ENCODE measurements at places on chromosomes 7 and 10.

DNA sequence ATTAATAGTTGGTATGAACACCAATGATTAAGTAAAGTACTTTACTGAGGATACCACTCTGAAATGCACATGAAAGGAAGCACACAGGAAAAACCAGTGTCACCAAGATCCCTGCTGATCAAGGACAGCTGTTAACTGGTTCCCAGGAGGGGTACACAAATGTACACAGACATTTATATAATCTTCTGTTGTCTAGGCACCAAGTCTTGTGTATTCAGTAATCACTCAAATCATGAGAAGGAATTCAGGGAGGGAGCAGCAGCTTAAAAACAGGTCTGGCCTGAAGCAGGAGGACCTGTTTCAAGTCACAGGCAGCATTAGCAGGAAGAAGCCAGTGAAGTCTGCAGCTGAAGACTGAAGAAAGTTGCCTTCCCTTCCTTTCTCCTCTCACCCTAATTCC is 18.7 kb downstream of the MPP7 start:
- DNase-seq: no peak

- no peak for DNase-seq
These were observed 3.0 kb downstream of the GPRIN2 start for GRCh38 chr10:46553238-46554049.

DNA sequence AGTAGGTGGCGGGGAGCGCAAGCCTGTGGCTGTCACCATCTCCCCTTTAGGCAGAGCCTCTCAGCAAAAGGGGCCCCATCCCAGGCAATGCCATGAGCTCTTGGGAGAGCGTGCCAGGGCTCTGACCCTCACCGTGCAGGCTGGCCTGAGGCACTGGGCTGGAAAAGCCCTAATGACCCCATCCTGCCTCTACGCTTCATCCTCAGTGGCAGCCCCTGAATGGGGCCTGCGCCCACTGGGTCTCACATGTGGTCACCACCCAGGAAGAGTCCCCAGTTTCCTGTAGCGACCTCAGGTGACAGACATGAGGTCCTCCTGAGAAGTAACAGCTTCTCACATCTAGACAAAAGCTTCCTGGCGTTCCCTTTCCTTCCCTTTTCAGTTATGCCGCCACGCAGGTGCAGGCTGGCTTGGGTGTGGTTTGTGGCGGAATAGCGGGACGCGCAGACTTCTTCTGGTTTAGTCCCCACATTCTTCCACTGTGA is 59.2 kb downstream of the CLEC2L start:
- no peak for DNase-seq

GRCh38 chr10:14425034-14425433 is 94.3 kb upstream of the FRMD4A start:
- DNase-seq: no peak

DNA sequence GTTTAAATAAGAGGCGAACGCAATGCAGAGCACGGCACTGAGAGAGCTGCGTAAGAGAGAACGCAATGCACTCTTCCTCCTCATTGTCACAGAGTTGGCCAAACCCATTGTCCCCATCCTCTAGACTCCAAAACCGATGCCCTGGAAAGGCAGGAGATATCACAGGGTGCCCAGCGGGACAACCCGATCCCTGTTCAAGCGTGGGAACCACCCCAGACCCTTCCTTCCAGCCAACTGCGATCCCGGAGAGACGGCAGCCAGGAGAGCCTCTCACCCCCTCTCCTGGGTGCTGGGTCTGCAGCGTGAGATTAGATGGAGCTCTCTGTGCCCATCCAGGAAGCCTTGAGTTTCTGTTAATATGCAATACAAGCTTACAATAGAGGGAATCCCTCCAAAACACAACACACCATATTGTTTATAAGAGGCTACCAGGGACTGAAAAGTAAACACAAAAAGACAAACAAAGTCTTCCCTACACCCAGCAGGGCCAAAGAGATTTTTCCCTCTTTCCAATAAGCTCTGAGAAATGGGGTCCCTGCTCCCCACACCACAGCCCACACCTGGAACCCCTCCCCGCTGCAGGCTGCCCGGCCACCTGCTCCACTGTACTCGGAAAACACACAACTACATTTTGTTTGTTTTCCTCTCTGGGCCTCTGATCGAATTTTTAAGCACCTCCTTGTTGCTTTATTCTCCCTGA is 187.6 kb downstream of the ADARB2 start:
- no peak for DNase-seq

DNA sequence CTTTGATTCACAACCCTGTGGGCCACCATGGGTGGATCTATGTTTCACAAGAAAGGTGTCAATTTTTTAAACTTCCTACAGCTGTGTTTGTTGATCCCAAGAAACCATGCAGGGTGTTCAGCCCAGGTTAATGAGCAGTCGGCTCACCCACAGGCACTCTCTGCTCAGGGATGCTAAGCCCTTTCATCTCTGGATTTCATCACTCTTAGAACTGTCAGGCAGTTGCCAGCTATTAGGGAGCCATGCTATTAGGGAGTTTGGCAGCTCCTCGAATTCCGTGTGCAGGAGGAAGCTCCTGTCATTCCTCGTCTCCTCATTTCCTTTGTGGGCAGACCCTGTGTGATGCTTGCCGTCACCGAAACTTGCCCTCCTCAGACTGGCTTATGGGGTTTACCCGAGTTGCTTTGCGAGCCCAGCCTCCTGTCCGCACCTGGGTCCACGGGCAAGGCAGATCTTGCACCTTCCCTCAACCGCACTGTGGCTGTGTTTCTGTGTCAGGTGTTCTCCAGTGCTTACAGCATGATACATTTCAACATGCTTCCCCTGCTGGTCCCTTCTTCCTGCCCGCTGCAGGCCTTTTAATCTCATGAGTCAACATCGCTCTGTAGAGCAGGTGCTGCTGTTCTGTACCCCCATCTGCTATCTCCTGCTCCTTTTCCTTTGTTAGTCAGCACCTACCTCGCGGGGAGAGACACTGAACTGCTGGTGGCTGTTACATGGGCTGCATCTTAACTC is 509.8 kb downstream of the SUGCT start:
- no peak for DNase-seq

DNA sequence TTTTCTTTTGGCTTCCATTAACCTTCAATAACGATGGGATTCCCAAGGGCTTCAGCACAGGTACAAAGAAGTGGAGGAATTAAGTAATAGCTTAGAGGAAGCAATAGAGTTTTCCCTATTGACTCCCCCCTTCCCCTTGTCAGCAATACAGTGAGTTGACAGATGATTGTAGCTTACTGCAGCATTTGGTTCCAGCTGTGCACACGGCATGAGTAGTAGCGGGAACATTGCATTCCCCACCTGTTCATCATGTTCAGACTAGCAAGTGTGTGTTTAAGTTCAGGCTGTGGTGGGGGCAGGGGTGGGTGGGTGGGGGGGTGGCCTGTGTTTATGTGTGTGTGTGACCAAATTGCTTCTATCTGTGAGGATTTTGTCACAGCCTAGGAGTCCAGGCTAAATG is 4.6 kb upstream of the ADRA2A start:
- no peak for DNase-seq

DNA sequence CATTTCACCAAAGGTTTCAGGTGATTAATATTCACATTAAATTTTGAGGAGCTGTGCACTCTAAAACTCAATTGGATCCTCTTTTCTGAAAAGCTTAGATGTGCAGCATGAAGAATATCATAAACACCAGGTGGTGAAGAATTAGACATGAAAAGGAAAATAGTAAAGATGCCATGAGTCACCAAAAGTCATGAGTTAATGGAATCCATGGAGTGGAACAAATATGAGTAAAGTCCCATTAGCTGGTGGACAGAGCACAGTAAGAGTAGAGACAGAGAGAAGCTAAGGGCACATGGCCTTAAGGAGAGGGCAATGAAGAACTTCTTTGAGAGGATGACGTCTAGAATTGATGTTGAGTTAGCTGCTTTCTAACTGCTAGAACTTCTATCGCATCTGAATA is 271.6 kb downstream of the CSTF2T start:
- DNase-seq: no peak

DNA sequence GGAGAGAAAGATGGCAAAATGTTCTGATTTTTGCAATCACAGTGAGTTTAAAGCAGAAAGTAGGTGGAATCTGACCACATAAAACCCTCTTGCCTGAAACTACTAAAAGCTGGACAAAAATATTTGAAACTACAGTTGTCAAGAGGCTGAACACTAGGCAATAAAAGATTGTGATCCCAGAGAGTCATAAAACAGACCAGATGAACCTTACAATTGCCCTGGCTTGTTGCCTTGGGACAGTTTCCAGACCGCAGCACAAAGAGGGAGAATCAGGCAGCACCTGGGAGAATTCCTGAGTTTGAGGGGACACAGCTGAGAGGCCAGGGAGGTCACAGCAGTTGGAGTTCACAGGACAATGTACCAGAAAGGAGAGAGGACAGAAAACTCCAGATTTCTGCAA is 107.3 kb upstream of the NANOS1 start:
- no peak for DNase-seq

- no peak for DNase-seq
These were observed 755 bp downstream of the FRMPD2 start for GRCh38 chr10:48273741-48274140.

GRCh38 chr10:58291538-58292174 is 22.7 kb downstream of the CISD1 start:
- DNase-seq: no peak
